ENCODE measurements at places on chromosomes 6 and 20. TPM values are rescaled to one million over a fixed set of nuclear protein-coding genes. Genes with fewer than 3 reads are reported as not detected.

DNA sequence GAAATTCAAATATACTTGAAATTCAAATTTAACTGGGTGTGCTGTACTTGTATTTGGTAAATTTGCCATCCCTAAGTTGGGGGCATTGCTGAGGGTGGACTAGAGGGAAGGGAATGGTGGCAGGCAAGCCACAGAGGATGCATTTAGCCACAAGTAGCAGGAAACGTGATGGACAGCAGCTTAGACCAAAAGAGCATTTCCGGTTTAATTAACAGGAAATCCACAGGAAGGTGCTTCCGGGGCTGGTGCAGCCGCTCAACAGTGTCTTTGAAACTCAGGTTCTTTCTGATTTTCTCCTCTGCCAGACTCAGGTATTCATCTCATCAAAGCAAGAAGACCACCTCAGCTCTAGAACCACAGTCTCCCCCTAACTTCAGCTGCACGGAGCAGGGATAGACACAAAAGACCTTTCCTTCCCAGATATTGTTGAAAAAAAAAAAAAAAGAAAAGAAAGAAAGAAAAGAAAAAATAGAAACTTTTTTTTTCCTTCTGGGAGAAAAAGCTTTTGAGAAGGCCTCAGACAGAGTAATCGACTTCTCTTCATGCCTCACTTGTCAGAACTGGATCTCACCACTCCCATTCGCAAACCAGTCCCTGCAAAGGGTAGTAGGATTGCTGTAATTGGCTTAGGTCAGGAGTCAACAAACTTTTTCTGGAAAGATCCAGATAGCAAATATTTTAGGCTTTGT, 8.0 kb upstream of the BCAS1 start:
- DNase-seq: no peak

- DNase-seq: no peak
These were observed 13.3 kb downstream of the RSPH4A start for GRCh38 chr6:116629563-116629981.

Gene SNRNP48
- polyA plus RNA-seq: 10.6 TPM

GRCh38 chr6:126367849-126368248, 27.9 kb downstream of the CENPW start:
- no peak for DNase-seq

- no peak for DNase-seq
These were observed 16.7 kb downstream of the VAPB start for GRCh38 chr20:58405504-58406291.

GRCh38 chr6:154792325-154792724, 59.1 kb downstream of the SCAF8 start:
- no peak for DNase-seq

- DNase-seq: no peak
These were observed 349.2 kb downstream of the TPBG start for GRCh38 chr6:82712826-82713225.

Gene OXT
- not detected for polyA plus RNA-seq

Gene LY86
- not detected for polyA plus RNA-seq
